ENCODE measurements at places on chromosomes 7 and 10.
A peak's percentile ranks its signal among the peaks of the same experiment; 100 is the strongest.

GRCh38 chr7:32591938-32592337 is 96.6 kb downstream of the AVL9 start:
- no peak for DNase-seq
- H3K4me3 ChIP-seq = no peak overlapping the region
- 0 out of 2 replicates have a peak, but pooled peaks cover 8% of the 10 kb centered on the region for H3K36me3 ChIP-seq

DNA sequence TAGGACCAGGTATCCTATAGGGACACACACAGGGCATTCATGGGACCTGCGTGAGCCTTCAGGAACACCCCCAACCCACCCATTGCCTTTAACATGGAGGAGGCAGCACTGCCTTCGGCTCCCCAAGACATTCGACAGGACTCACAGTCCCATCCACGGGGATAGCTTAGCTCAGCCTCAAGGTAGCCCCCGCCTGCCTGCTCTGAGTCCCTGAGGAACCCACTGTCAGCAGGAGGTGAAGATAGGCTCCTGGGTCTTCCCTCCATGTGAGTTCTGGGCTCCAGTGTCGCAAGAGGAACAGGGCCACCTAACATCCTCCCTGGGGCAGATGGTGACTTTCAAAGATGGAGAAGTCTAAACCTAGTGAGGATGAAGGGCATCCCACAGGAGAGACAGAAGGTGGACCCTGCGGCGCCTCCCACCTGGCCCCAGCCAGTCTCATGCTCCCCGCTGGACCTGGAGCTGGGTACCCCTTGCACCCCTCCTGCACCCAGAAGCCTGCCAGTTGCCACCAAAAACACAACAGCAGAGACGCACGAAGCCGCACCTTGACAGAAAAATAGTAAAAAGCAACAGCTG is 4.9 kb upstream of the ADIRF start:
- no peaks in the 10 kb centered on the region for H3K27me3 ChIP-seq
- H3K27ac ChIP-seq = no peak overlapping the region
- H3K4me1 ChIP-seq = peaks cover 44% of the 10 kb centered on the region
- no peak for DNase-seq
- H3K4me3 ChIP-seq = no peak overlapping the region

DNA sequence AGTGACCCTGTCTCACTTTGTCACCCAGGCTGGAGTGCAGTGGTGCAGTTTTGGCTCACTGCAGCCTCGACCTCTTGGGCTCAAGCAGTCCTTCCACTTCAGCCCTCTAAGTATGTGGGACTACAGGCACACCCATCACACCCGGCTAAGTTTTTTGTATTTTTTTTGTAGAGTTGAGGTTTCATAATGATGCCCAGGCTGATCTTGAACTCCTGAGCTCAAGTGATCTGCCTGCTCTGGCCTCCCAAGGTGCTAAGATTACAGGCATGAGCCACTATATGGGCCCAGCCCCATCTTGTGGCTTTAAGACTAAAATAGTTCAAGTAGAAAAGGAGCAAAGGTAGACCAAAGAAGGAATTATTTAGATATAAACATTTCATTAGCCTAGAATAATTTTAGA is 65.5 kb downstream of the MLLT10 start:
- H3K27me3 ChIP-seq = no peaks in the 10 kb centered on the region
- no peaks in the 10 kb centered on the region for H3K4me1 ChIP-seq
- H3K27ac ChIP-seq = no peak overlapping the region
- no peaks in the 10 kb centered on the region for H3K36me3 ChIP-seq

DNA sequence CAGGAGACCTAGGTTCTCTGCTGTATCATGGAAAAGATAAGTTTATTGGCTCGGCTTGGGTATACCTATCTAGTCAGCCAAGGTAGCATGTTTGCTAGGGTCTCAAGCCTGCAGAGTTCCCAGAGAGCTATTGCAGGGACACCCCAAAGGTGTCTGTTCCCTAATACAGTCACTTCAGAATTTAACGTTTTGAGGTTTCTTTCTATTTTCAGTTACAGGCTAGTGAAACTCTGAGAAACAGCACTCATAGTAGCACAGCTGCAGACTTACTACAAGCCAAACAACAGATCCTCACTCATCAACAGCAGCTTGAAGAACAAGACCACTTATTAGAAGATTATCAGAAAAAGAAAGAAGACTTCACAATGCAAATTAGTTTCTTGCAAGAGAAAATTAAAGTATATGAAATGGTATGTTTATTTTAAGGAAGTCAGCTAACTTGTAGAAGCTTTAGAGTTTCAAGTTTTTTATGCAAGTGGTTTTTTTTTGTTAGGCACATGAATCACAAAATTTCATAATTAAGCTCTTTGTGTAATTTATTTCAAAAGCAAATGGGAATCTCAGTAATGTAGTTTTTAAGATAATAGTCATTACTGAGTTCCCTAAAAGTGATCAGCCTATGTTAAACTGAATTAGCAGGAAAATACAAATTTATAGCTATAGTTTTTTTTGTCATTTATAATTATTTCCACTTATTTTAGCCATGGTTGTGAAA is 54.9 kb downstream of the AKAP9 start:
- DNase-seq = no peak
- H3K27ac ChIP-seq = no peak overlapping the region
- H3K4me3 ChIP-seq = no peak overlapping the region
- H3K27me3 ChIP-seq = no peaks in the 10 kb centered on the region

DNA sequence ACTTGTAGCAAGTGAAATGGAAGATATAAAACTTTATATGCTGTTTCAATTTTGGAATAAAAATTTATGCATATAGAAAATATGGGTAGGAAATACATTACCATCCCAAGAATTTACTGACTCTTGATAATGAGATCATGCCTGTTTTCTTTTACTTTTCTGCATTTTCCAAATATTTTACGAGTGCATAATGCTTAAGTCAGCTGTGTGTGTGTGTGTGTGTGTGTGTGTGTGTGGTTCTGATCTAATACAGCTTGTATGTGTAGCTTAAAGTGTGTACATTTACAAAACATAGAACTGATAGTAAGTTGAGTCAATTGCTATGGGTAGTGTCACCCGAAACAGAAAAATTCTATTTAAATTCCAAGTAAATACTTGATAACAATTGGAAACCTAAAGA is 315.9 kb upstream of the LRRN3 start:
- H3K27me3 ChIP-seq = no peaks in the 10 kb centered on the region
- H3K36me3 ChIP-seq = no peaks in the 10 kb centered on the region
- H3K27ac ChIP-seq = no peak overlapping the region

GRCh38 chr7:3274131-3274530 is 26.9 kb upstream of the SDK1 start:
- no peaks in the 10 kb centered on the region for H3K36me3 ChIP-seq
- H3K27ac ChIP-seq = no peak overlapping the region
- no peak for DNase-seq
- H3K4me3 ChIP-seq = no peak overlapping the region
- peaks cover 7% of the 10 kb centered on the region for H3K4me1 ChIP-seq

- H3K27ac ChIP-seq = no peak overlapping the region
- no peaks in the 10 kb centered on the region for H3K4me1 ChIP-seq
- H3K27me3 ChIP-seq = no peaks in the 10 kb centered on the region
- DNase-seq = no peak
- H3K36me3 ChIP-seq = peaks cover 16% of the 10 kb centered on the region
Observed at GRCh38 chr10:1054684-1055083, 1.5 kb upstream of the WDR37 start.

DNA sequence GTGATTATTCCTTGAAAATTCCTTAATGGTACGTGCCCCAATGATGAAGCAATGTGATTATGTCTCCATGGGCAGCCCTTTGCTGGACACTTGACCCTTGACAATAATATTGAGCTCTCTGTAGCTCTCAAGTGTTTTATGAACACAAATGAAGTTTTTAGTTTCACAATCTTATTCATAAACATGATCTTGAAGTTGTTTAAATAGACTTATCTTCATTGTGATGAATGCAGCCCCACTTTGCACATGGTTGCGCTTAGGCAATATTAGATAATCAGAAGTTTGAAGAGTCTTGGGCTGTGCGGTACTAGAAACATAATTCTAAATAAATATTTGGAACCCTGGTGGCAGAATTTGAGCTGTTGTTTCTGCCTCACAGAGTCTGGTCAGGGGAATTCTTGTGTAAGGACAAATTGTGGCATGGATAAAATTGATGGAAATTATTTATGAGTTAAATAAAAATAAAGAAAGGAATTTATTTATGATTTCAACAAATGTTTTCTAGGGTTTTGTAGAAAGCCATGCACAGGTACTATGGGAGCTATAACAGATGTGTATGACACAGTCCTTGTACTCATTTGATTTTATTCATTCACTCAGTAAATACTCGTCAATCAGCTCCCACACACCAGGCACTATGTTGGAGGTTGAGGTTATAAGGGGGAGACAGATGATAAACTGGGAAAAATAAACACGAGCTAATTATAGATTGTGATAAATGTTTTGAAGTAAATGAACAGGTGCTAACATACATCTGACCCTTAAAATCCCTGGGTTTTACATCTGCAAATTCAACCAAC is 217.9 kb downstream of the GALNT17 start:
- no peaks in the 10 kb centered on the region for H3K36me3 ChIP-seq
- H3K27me3 ChIP-seq = no peaks in the 10 kb centered on the region
- H3K4me1 ChIP-seq = no peaks in the 10 kb centered on the region
- no peak for DNase-seq

DNA sequence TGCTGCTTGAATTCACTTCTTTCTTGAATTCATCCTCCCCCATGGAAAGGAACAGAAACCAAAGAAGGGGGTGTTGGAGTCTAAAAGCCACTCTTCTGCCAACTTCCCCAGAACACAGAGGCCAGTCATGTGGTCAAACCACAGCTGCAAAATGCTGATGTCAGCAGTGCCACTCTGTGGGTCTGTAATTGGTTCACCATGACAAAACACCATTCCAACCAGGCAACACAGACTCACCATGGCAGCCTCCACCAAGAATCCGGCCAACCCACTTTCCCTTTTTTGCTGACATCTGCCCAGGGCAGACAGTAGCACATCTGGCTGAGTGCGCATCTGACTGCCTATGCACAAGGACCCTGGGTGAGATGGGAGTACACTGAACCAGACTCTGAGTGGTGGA is 16.8 kb downstream of the OSBPL3 start:
- no peak overlapping the region for H3K4me3 ChIP-seq
- peak; percentile 73 for DNase-seq
- H3K4me1 ChIP-seq = peaks cover 29% of the 10 kb centered on the region
- H3K27ac ChIP-seq = peak overlapping the region; percentile 65
- no peaks in the 10 kb centered on the region for H3K36me3 ChIP-seq

DNA sequence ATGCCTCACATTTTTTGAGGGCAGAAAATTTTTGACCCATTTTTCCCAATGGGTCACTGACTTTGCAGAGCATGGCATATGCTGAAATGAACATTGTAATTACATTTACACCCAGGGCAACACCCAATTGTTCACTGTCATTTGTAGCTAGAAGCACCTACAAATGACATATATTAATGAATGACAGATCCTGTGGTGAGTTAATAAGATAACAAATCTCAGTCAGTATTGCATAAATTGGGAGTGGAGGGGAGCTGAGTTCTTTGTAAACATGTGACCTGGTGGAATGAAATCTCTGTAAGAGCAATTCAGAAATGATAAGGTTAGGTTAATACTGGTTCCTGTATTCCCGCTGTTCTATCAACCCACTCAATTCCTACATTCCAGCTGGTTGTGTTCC is 255.1 kb upstream of the LRRN3 start:
- H3K4me3 ChIP-seq = no peak overlapping the region
- H3K36me3 ChIP-seq = no peaks in the 10 kb centered on the region
- DNase-seq = no peak
- no peaks in the 10 kb centered on the region for H3K4me1 ChIP-seq

DNA sequence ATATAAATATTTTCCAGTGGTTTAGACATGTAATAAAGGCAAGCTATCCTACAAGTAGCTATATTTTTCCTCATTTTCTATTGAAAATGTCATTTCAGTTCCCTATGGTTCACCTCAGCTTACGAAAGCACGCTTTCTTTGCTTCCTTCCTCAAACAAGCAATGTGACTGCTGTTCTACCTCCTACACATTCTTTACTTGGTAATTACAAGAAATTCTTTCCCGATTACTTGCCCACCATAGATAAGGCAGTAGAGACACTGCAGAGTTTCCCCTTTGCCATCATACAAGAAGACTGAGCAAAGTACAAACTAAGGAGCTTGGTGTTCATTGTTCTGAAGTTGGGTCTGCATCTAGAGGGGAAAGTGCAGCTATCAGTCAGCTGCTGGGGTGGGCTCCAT is 249.4 kb downstream of the CRPPA start:
- H3K36me3 ChIP-seq = no peaks in the 10 kb centered on the region
- no peak for DNase-seq
- no peaks in the 10 kb centered on the region for H3K27me3 ChIP-seq
- H3K4me3 ChIP-seq = no peak overlapping the region
- H3K27ac ChIP-seq = no peak overlapping the region

- H3K4me3 ChIP-seq = no peak overlapping the region
- no peak for DNase-seq
- peaks cover 9% of the 10 kb centered on the region for H3K4me1 ChIP-seq
- no peaks in the 10 kb centered on the region for H3K27me3 ChIP-seq
Observed at GRCh38 chr7:115831371-115831770, 199.2 kb downstream of the TFEC start.

DNA sequence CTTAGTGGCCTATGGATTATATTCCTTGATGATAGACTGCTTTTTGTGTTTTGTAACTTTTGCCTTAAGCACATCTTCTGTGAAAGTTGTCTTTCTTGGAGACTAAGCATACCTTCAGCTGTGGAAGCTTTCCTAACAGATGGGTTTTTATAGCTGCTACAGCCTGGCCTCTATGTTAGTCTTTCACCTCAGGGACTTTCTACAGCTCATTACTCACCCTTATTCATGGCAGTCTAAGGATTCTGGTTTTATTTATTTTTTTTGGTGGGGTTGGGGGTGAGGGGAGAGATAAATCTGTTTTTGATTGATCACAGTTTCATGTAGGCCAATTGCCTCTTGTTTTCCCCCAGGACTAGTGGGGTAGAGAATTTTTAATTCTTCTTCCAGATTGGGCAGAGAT is 219.9 kb downstream of the DKK1 start:
- H3K4me1 ChIP-seq = no peaks in the 10 kb centered on the region
- no peak overlapping the region for H3K27ac ChIP-seq
- no peaks in the 10 kb centered on the region for H3K36me3 ChIP-seq
- DNase-seq = no peak

DNA sequence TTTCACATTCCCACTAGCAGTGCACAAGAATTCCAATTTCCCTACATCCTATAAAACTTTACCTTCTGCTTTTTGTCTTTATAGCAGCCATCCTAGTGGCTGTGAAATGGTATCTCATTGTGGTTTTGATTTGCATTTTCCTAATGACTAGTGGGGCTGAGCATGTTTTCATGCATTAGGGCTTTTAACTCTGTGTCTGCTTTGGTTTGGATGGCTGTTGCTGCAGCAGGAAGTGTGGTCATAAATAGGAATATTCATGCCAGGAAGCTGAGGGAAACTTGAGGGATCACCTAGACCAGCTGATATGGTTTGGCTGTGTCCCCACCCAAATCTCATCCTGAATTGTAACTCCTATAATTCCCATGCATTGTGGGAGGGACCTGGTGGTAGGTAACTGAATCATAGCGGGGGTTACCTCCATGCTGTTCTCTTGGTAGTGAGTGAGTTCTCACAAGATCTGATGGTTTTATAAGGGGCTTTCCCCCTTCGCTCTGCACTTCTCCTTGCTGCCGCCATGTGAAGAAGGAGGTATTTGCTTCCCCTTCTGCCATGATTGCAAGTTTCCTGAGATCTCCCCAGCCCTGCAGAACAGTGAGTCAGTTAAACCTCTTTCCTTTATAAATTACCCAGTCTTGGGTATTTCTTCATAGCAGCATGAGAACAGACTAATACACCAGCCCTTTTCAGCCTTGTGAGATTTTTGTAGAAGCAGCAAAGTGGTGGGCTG is 181.8 kb upstream of the PITRM1 start:
- no peak for DNase-seq
- no peaks in the 10 kb centered on the region for H3K36me3 ChIP-seq
- no peaks in the 10 kb centered on the region for H3K4me1 ChIP-seq
- no peak overlapping the region for H3K4me3 ChIP-seq
- H3K27ac ChIP-seq = no peak overlapping the region

GRCh38 chr7:47538846-47539311 is 43.0 kb downstream of the TNS3 start:
- H3K27ac ChIP-seq = no peak overlapping the region
- H3K4me3 ChIP-seq = no peak overlapping the region
- no peaks in the 10 kb centered on the region for H3K27me3 ChIP-seq
